Dorsolateral prefrontal cortex (tissue), 122 donors: ENCODE measurements at places on chromosomes 3 and 15.
A peak's percentile ranks its signal among the peaks of the same experiment; 100 is the strongest.

DNA sequence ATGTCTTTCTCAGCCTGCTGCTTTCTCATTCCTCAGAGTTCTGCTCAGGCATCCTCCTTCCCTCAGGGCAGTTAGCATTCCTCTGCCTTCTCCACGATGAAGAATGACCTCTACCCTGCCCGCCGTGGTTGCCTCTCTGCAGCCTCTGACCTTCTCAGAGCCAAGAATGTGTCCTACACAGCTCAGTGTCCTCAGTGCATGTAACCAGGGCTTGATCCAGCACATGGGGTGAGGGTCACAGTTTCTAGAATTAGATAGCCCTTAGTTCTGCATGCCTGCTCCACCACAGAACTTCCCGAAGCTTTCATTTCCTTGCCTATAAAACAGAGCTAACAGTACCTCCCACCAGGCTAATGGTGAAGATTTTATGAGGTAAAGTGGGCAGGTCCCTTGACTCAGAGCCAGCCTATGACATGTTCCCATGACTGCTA lies 182.1 kb downstream of the CLSTN2 start:
- DNase-seq = no peak

GRCh38 chr3:177343122-177343625 lies 145.9 kb upstream of the TBL1XR1 start:
- DNase-seq = no peak

- DNase-seq = no peak
Observed at GRCh38 chr15:64926661-64927060, 15.0 kb downstream of the ANKDD1A start.

GRCh38 chr3:188090620-188091309 lies 63.2 kb upstream of the LPP start:
- DNase-seq = no peak

DNA sequence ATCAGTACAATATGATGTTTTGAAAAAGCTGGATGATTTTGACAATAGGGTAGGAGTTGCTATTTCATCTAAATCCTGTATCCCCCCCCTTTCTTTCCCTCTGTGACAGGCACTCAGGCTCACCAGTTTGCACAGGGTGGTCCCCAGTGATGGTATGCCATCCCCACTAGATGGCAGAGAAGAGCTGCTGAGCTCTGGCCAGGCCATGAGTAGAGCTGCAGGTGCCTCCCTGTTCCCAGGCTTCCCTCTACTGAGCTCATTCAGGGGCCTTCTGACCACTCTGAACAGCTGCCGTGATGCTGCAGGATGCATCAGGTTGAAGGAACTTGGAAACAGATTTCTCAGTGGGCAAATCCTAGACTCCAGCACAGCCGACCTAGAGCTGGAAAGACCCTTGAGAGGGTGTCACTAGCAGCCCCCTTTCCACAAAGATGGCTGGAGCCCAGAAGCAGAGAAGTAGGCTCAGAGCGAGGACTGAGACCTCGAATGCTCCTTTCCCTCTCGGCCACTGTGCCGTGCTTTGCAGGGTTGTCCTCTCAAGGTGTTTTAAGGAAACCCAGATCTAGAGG lies 45.1 kb downstream of the EFCAB12 start:
- peak; percentile 70 for DNase-seq

DNA sequence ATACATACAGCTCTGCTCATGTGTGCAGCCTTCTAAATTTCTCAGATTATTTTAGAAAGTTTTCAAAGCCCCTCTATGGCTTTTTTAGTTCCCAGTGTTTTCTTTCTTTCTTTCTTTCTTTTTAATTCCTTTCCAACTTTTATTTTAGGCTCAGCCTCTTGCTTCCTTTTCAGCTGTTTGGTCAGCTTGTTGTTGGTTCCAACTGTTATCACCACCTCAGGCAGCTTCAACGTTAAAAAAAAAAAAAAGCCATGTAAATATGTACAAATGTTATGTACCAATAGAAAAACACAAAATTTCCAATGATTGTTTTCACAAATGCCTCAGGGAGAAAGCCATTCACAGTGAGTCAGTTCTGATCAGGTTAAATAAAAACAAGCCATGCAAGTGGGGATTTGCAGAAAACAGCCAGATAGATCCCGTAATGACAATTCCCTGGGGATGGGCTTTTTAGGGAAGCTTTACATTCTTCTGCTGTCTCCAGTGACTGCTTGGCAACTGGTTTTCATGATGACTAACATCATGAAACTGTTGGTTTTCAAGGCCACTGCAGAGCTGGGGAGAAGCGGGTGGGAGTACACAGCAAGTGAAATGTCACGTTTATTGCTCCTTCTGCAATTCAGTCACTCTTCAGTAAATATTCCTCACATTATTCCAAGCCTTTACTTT lies 908.4 kb downstream of the EPHA3 start:
- no peak for DNase-seq

DNA sequence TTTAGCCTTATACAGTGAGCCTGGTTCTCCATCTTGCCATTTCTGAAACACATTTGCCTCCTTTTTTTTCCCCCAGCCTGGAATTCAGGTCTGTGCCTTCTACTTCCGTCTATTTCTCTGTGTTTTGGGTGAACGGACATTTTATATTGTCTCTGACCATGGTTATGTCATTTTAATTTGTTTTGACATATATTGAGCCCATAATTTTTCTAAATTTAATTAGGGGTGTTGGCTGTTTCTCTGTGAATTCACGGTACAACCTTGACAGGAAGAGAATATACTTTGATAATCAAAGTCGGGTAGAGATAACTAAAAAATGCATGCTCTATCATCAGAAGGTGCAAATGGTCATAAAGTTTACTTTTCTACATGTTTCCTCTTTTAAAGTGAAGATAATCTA lies 361.4 kb downstream of the VGLL3 start:
- DNase-seq = no peak

- no peak for DNase-seq
Observed at GRCh38 chr15:42064271-42064670, 30.1 kb downstream of the PLA2G4D start.

DNA sequence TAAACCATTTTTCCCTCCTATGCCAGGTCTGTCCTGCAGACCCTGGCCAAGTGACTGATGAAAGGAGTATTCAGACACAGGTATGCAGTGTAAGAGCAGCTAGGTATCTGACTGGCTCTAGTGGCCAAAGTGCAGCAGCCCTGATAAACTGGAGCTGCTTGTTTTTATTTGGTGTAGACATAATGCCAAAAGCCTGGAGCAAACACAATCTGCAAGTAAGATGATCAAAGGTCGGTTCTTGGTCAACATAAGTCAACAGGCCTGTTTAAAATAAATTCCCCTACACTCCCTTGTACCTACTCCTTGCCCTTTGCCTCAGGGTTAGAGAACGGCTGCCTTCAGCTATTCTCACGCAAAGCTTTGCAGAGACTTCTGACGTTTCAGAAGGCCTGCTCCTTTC lies 1003.1 kb downstream of the ZPLD1 start:
- DNase-seq = no peak

GRCh38 chr3:24155276-24155675 lies 210.2 kb downstream of the NR1D2 start:
- no peak for DNase-seq

- peak; percentile 94 for DNase-seq
Observed at GRCh38 chr15:101523560-101523940, 34.0 kb upstream of the PCSK6 start.

GRCh38 chr3:119469418-119470189 lies 841 bp downstream of the POGLUT1 start:
- DNase-seq = no peak
